ENCODE measurements at places on chromosomes 3 and 15. TPM values are rescaled to one million over a fixed set of nuclear protein-coding genes. Genes with fewer than 3 reads are reported as not detected.
A peak's percentile ranks its signal among the peaks of the same experiment; 100 is the strongest.

LPP gene
- polyA plus RNA-seq = 15.3 TPM

DNA sequence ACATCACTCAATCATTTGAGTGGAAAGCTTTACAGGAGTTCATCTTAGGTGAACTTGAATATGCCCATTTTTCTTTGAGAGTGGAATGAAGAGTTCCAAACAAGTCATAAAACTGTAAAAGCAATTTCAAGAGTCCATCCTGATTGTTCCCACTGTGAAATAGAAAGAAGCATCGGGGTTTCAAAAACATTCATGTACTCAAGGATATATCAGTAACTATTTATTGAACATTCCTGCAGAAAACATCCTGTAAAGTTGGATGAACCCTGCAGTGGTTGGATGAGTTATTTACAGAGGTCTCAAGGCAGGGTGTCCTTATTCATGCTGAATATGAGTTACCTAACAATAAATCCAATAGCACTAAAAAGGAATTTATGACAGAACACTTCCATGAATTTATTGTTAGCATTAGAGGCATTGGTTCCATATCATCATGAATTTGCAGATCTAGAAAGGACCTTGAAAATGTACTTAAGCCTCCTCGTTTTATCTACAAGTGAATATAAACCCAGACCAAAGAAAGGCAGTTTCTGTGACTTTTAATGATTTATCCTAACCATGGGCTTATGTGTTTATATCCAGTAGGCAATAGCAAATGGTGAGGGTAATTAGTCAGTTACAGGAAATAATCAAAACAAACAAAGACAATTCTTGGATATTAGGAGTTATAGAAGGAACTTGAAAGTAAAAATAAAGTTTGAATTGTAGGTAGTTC is 361.9 kb upstream of the KCNMB2 start:
- DNase-seq = no peak

- DNase-seq = no peak
Measured at GRCh38 chr3:195820901-195821300, 9.2 kb upstream of the MUC4 start.

GPR27 gene
- polyA plus RNA-seq = 5.7 TPM

GRCh38 chr3:52800079-52800478 is 5.5 kb downstream of the ITIH3 start:
- DNase-seq = no peak

DZIP1L gene
- 0.50 TPM for polyA plus RNA-seq

LMAN1L gene
- polyA plus RNA-seq = 0.08 TPM

- DNase-seq = no peak
Measured at GRCh38 chr3:71657831-71658530, 67.2 kb downstream of the EIF4E3 start.

SCAMP2 gene
- polyA plus RNA-seq = 110 TPM

GRCh38 chr3:107621465-107621864 is 98.7 kb downstream of the BBX start:
- DNase-seq = no peak

FBXO40 gene
- not detected for polyA plus RNA-seq

DNA sequence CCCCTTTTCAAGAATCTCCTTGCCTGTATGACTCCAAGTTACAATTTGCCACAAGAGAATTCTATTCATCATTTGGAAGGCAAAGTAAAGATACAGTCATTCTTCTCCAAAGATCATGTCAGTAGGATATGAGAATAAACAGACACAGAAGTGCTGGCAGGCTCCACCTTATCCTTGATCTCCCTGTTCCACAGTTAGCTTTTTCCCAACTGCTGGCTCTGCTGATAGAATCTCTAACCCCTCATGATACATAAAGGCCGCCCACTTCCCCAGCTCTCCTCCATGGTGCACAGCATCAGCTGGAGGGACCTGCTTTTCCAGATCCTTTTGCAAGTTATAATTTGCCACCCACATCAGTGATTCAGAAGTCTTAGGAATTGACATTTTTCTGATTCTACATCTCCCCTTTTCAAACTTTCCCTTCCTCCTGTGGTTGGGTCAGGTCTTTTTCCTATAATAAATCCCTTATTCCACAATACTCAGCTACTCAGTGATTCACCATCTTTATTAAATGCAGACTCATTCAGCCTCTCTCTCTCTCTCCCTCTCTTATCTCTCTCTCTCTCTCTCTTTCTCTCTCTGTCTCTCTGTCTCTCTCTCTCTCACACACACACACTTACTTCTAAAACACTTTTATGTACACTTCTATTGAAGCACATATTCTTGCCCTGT is 465.4 kb downstream of the GBE1 start:
- DNase-seq = no peak

SEMA3B gene
- not detected for polyA plus RNA-seq

ATR gene
- polyA plus RNA-seq = 16.4 TPM

TNK2 gene
- 0.84 TPM for polyA plus RNA-seq

DNA sequence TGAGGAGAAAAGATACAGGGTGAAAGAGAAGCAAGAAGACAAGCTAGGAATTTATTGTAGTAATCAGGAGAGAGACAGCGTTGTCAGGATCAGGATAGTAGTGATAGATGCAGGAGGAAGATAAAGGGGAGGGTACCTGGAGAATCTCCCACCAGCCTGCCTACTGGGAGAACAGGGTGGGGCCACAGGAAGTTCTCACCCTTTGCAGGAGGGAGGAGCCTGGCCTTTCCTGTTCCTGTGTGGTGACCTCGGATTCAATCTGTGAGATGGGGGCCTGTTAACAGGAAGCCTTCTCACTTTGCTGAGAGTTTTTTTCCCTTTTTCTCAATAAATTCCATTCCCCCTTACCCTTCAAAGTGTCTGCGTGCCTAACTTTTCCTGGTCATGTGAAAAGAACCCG is 37.6 kb downstream of the GMPS start:
- no peak for DNase-seq

AP3S2 gene
- 32.4 TPM for polyA plus RNA-seq

DNA sequence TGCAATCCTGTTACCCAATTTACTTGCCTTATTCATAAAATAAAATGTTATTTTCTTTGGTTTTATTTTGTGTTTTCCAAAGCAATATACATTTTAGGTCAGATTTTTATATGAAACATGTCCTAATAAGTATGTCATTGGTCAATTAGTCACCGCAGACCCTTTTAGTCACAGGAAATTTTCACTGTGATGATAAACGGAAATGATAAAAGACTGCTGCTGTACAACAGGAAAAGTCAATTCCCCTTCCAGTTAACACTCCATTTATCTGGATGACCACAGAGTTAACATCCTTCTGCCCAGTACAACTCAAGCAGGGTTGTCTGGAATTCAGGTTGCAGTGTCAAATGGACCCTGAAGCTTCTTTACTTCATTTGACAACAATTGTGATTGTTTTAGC is 175.2 kb downstream of the LSAMP start:
- no peak for DNase-seq

DNA sequence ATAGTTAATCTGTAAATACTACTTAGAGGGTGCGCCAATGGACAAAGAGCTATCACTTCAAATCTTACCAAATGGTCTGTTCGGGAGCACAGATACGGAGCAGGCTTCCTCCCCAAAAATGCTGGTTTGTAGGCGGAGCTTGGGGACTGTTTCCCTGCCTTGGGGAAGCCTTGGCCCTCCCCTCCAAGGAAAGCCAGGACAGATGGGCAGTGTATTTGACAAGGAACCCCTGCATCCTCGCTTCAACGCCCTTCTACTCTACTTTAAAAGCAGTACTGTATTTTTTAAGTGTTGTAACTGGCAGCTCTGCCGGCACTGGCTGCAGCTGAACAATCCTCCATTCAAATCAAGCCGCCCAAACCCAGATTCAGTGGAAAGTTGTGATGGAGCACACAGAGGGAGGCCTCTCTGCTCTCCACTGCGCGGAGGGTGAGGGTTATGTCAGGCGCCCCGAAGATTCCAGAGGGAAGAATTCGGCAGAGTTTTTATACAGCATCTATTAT is 83.1 kb upstream of the FNDC3B start:
- DNase-seq = no peak

- no peak for DNase-seq
Measured at GRCh38 chr3:172094621-172095557, 55.5 kb downstream of the FNDC3B start.

- no peak for DNase-seq
Measured at GRCh38 chr3:127450331-127450730, 140.2 kb downstream of the TPRA1 start.

SLC28A1 gene
- not detected for polyA plus RNA-seq

CLDN1 gene
- not detected for polyA plus RNA-seq

CD96 gene
- 0.03 TPM for polyA plus RNA-seq

DNA sequence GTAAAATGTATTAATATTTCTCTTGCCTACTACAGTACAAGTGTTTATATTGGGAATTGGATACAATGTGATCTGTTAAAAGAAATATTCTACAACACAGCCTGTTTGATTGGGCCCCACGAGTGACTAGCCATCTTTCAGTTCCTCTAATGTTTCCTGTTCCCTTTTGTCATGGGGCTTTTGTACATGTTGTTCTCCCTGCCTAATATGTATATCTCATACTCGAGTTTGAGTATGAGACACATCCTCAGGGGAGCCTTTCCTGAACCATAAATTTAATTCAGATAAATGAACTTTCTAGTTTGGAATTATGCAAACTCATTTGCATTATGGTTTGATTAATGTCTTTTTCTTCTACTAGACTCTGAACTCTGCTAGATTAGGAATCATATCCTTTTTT is 65.5 kb downstream of the MEF2A start:
- peak; percentile 86 for DNase-seq

- no peak for DNase-seq
Measured at GRCh38 chr15:48374472-48374871, 43.2 kb downstream of the DUT start.

GOLGA8T gene
- not detected for polyA plus RNA-seq

DNA sequence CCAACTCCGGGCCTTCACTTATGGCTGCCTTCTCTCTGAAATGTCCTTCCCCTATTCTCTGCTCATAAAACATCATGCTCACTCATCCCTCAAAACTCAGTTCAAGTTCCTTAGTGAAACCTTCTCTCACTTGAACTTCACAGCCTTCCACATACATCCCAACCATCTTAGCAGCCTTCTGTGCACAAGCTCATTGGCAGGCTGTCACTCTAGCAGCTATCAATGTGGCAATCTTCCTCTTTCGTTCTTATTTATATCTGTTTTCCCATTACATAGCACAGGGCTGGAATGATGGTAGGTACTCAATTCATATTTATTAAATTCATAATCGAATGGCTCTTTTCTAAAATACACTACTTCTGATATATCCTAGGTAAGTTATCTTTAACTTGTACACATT is 66.4 kb upstream of the MCTP2 start:
- DNase-seq = no peak

DNA sequence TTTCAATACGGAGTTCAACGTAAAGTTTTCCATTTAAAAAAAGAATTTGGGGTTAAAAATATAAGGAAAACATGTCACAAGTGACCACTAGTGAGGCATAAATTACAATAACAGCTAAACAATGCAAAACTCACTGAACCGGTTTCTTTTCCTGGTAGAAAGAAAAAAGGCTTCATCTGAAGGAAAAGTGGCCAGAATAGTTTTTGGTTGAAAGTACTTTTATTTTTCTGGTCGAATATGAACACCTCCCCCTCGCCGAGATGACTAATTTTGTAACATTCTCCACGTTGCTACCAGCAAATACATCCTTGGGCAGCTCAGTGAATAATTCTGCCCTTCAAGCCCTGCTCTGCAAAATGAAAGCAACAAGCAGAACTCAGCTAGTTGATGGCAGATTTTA is 3.9 kb upstream of the SRGAP3 start:
- DNase-seq = no peak

GRCh38 chr15:92001307-92001706 is 147.8 kb downstream of the SLCO3A1 start:
- no peak for DNase-seq

DNA sequence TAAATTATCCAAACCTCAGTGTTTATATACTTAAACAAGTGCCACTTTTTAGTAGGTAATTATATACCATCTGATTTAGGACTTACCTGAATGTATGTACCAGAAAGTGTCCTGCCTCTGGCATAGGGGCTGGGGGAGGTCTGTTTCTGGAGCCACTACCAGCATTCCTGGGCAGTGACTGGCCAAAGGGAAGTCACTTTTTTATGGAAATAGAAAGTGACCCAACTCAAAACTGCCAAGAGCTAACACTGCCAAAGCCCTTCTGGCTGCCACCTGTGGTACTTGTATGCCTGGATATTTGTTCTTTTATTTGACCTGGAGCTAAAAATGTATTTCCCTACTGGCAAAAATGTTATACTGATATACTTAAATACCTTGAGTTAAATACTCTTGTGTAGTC is 42.7 kb downstream of the ESYT3 start:
- DNase-seq = no peak

- DNase-seq = no peak
Measured at GRCh38 chr3:160163229-160163878, 61.9 kb upstream of the C3orf80 start.

- no peak for DNase-seq
Measured at GRCh38 chr15:28023933-28024888, 74.9 kb downstream of the OCA2 start.

GRCh38 chr3:101806491-101806890 is 27.5 kb downstream of the NXPE3 start:
- no peak for DNase-seq

PFKFB4 gene
- 34.9 TPM for polyA plus RNA-seq

TIMP4 gene
- not detected for polyA plus RNA-seq

MANF gene
- polyA plus RNA-seq = 23.6 TPM

PAK6 gene
- polyA plus RNA-seq = not detected

DNA sequence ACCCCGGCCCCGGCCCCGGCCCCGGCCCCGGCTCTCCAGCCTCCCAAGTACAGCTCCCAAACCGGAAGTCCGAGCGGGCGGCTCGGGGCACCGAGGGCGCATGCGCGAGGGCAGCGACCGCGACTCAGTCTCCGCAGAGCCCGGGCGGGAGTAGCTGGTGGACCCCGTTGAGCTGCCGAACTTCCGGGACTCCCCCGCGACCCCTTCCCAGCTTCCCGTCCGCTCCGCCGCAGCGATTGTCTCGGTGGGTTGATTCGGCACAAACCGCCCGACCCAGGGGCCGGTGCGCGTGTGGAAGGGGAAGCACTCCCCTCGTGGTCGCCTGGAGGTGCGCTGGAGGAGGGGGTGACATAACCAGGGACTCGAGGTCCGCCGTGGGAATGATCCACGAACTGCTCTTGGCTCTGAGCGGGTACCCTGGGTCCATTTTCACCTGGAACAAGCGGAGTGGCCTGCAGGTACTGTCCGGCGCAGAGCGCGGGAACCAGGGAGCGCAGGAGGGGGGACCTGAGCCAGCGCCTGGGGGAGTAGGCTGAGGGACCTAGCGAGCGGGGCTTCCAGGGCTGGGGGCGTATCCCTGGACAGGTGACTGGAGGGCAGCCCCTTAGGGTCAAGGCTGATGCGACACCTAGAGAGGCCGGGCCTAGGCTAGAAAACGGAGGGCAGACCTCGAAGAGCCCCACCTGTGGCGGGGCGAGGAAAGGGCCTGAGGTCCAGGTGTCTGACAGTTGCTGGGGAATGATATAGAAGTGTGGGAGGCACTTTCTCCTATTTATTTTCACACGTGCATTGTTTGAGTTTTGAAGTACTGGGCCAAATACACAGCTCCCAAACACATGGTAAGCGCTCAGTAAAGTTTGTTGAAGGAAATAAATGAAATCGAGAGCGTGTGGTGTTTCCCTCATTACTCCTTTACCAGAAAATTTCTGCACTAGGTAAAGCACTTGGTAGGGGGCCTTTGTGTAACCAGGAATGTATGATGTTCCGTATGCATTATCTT is at the start of the genes TUBGCP4 and ZSCAN29:
TSS of gene TUBGCP4 (plus strand) at position 127 of the 1,000 bp plus-strand sequence. CDS start at position 381, 254 bp downstream.
TSS of gene ZSCAN29 (minus strand) at position 69 of the 1,000 bp plus-strand sequence. CDS start 1,130 bp downstream, outside the sequence.
- peak; percentile 76 for DNase-seq

GRCh38 chr15:47397655-47398054 is 319.6 kb upstream of the SEMA6D start:
- no peak for DNase-seq

PLXND1 gene
- 9.9 TPM for polyA plus RNA-seq

- no peak for DNase-seq
Measured at GRCh38 chr3:19213603-19214220, 65.4 kb downstream of the KCNH8 start.

RASGRP1 gene
- 0.09 TPM for polyA plus RNA-seq

DOCK3 gene
- polyA plus RNA-seq = 0.03 TPM

Measured in CD14-positive monocyte (primary cell).